ENCODE measurements at places on chromosomes 7 and 10.

DNA sequence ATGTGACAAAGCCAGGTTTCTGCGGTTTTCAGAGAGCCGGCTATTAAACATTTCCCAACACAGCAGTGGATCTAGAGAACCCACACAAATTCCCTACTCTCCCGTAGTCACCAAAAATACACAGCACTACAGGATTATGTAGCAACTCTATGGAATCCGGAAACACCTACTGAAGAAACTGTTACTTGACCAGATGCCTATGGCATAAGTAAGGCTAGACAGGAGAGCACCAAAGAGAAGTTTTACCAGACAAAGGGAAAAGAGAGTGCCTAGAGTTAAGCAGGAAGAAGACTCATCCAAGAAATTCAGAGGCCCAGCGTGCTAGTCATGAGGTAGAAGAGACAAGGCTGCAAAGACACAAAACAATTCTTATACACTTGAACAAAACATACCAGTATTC, 321.1 kb downstream of the PARD3 start:
- DNase-seq, result no peak

- no peak for DNase-seq
These were observed 103.2 kb downstream of the NRBF2 start for GRCh38 chr10:63236113-63236935.

GRCh38 chr7:44750921-44751571, 2.4 kb downstream of the ZMIZ2 start:
- no peak for DNase-seq

DNA sequence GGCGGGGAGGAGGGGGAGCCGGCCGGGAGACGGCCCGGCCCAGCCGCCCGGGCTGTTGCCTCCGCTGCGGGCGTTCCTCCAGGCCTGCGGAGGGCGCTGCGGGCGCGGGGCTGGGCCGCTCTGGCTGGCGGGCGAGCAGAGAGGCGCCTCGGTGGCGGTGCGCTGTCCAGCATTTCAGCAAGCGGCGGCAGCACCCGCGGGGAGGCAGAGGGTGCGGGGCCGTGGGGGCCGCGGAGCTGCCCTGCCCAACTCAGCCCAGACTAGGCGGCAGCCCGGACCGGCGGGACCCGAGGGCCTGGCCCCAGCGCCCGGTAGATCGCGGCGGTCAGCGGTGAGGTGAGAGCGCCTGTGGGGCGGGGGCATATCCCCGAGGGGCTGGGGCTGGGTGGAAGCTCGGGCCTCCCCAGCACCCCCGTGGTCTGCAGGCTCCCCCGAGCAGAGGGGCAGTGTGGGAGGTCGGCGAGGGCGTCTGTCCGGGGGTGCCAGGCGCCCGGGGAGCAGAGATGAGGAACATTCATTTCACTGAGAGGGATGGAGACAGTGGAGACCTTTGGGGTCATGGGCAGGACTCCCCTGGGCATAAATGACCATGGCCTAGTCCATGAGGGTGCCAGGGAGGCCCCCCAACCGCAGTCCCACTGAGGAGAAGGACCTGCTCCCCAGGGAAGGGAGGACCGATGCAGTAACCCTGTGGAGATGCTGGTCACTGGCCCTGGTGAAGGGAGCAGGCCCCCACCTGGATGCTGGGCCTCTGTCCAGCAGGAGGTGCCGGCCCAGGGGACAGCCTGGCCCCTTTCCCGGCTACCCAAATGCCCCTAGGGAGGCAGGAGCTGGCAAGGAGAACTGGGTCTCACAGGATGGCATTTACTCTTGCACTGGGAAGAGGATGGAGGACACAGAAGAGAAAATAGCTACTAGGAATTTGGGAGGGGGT, at the start of gene SRRM3:
Gene SRRM3 (plus strand): TSS at position 165 of the 934 bp plus-strand sequence. CDS start 33,171 bp downstream, outside the sequence.
- DNase-seq, result peak; percentile 68

DNA sequence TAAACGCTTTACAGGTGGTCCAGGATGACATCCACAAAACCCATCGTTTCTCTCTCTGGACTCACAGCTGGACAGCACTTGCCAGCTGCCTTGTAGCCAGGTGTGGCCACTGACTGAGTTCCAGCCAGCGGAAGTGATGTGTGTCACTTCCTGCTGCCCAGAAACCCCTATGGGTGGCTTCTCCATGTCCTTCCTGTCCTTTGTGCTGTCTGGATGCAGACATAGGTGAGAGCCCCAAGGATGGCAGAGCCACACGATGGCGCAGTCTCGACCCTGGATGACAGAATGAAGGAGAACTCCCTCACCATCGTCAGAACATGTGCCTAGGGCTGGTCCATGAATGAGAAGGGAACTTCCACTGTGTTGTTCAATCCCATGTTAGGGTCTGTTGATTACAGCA, 22.1 kb downstream of the NMT2 start:
- no peak for DNase-seq

DNA sequence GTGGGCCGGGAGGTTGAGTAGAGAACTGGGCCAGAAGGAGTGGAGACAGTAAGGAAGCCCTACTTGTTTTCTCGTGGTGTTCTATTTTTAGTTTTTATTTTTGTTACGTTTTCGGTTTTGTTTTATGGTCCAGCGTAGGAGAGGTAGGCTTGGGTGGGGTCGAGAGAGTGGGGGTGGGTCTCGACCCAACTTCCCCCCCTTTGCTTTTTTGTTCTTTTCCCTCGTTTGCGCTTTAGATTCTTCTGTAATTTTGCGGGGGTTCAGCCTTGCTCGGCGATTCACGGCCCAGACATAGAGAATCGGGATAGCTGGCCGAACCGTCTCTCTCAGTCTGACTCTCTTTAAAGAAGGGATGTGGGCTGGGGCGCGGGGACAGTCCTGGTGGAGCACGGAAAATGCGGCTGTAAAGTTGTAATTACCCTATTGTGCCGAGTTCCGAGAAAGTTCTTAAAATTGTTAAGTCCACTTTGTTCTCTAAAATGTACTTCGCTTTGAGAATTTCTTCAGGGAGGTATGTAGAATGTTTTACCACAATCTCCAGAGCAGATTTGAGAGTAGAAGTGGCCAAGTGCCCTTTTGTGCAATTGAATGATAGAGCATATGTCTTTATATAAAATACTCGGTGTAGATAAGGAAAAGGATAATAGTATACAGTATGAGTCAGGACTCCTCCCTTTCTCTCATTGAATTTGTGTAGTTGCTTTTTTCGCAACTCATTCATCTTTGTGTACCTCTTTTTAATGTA, 816 bp downstream of the DMTF1 start:
- no peak for DNase-seq

GRCh38 chr7:141949451-141949850, 2.7 kb upstream of the CLEC5A start:
- no peak for DNase-seq

- no peak for DNase-seq
These were observed 45.4 kb downstream of the KAT6B start for GRCh38 chr10:74871595-74872382.

DNA sequence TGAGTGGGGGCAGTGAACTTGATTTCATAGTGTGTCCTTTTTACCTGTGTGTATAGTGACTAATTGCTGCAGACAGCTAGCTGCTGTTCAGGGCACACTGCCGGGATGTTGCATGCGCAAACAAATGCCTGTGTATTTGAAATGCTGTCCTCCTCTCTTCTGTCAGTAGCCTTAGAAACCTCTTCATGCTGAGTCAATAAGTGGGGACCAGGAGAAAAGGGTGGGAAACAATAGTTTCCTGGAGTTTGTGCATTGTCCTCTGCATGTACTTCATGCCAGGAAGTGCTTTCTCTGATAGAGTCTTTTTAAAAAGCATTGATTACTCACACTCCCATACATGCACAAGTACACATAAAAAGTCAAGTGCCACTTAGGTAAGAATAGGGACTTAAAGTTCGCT, 1183.7 kb upstream of the CELF2 start:
- no peak for DNase-seq

DNA sequence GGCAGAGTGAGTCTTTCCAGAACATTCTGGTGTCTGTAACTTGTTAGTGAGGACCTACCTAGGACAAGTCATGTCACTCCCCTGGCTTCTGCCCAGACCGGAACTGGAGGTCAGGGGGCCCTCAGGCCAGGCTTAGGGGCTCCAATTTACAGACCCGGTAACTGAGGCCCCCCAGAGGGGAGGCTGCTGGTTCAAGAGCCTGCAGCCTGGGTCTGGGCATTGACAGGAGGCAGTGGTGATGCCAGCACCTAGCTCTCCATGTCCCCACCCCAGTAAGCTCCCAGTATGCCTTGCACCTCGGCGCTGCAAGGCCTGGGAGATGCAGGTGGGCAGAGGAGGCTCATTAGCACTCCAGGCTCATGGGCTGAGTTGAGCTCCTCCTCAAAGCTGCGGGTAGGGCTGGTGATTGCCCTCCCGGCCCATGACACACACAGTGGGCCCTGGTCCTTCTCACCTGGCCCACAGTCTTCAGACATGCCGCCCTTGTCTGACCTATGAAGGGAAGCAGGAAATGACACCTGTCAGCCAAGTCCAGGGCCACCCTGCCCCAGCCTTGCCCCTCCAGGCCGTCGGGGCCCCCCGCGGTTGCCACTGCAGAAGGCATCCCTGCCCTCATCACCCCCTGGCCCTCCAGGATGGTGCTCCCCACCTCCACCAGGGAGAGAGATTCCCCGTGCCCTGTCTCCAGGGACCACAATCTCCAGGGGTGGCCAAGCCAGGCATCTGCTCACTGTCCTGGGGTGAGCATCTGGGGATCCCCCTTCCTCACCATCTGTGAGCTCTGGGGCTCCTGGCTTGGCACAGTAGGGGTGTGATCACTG, 88.3 kb upstream of the TMEM248 start:
- no peak for DNase-seq

GRCh38 chr7:132643302-132643701, 67.0 kb upstream of the PLXNA4 start:
- DNase-seq, result no peak

DNA sequence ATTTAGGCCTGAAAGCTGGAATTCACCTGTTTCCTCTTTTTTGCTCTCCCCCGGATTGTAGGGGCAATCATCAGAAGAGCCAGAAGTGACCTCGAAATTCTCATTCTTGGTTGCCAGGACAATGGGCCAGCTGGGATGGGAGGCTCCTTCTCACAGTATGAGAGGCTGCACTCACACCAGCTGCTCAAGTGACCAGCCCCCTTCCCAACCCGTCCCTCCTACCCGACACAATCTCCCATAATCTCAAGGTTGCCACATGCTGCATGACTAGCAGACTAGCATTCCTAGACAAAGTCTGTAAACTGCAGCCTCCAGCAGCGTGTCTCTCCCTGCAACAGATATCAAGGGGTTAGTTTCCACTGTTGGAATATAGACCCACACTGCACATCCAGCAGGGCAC, 110.3 kb downstream of the C1GALT1 start:
- DNase-seq, result no peak

- no peak for DNase-seq
These were observed 163.2 kb downstream of the DKK1 start for GRCh38 chr10:52477305-52477704.
